ENCODE measurements at places on chromosomes 7 and 10.

DNA sequence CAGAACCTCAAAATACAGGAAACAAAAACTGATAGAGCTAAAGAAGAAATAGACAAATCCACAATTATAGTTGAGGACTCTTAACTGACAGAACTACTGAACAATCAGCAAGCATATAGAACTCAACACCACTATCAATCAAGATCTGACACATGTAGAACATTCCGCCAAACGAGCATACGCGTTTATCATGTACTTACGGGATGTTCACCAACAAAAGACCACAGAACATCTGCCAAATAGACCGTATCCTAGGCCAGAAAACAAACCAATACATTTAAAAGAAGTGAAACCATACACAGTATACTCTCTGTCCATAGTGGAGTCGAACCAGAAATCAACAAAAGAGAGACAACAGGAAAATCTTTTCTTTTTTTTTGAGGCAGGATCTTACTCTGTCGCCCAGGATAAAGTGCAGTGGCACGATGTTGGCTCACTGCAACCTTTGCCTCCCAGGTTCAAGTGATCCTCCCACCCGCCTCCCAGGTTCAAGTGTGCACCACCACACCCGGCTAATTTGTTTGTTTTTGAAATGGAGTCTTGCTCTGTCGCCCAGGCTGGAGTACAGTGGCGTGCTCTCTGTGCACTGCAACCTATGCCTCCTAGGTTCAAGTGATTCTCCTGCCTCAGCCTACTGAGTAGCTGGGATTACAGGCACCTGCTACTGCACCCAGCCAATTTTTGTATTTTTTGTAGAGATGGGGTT, 5.1 kb downstream of the GNA12 start:
- DNase-seq: no peak

GRCh38 chr10:78505657-78506056, 472.0 kb downstream of the RPS24 start:
- DNase-seq: no peak

DNA sequence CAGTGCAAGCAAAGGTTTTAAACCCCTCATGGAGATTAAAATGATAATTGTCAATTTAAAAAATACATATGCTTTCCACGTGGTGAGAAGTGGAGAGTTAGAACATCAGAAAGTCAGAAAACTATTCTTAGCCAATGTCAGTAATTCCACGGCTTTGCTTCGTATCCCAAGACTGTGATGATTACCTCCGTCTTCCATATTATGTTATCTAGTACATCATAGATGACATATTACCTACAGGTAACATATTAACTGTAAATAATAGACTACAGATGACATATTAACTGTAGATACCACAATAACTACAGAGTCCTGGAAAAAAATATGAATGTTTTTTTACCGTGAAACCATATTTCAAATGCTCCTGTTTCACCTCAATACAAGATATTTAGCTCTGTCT, 579.4 kb upstream of the PFKP start:
- no peak for DNase-seq

- DNase-seq: no peak
Measured at GRCh38 chr10:15262036-15262713, 93.7 kb upstream of the NMT2 start.

Measured in stimulated activated CD4-positive, alpha-beta T cell treated with anti-CD3 and anti-CD28 coated beads, Interleukin-1b, Interleukin-23, amount 100 ng/mL, for 1 hour (primary cell).